Right atrium auricular region (tissue), 2 donors: ENCODE measurements at places on chromosomes 11 and 22. TPM values are rescaled to one million over a fixed set of nuclear protein-coding genes. Genes with fewer than 3 reads are reported as not detected.

The MPEG1 gene
- 10.0 TPM for total RNA-seq

- DNase-seq = no peak
- no peaks in the 10 kb centered on the region for H3K4me1 ChIP-seq
- no peak overlapping the region for H3K27ac ChIP-seq
- no peaks in the 10 kb centered on the region for H3K27me3 ChIP-seq
- no peak overlapping the region for H3K4me3 ChIP-seq
Observed at GRCh38 chr11:59011655-59012397, 72.5 kb downstream of the GLYATL1 start.

The SART1 gene
- 42.5 TPM for total RNA-seq

The SH3BP1 gene
- total RNA-seq = 4.0 TPM

The RHOD gene
- 68.5 TPM for total RNA-seq
